Cerebellum (tissue), 4 donors: ENCODE measurements at places on chromosomes 16 and 17. TPM values are rescaled to one million over a fixed set of nuclear protein-coding genes. Genes with fewer than 3 reads are reported as not detected.

- no peak for DNase-seq
These were observed 673.0 kb upstream of the CA10 start for GRCh38 chr17:52831536-52831935.

- DNase-seq = peak; percentile 60
These were observed 8.5 kb downstream of the CHTF8 start for GRCh38 chr16:69123910-69124309.

- no peak for DNase-seq
These were observed at the start of gene TMEM238L for GRCh38 chr17:10803830-10804475. TMEM238L (minus strand) TSS chr17:10804099; CDS start chr17:10803963, 136 bp downstream.

- DNase-seq = peak; percentile 11
These were observed 410.7 kb downstream of the TMEM114 start for GRCh38 chr16:8179615-8180014.

DNA sequence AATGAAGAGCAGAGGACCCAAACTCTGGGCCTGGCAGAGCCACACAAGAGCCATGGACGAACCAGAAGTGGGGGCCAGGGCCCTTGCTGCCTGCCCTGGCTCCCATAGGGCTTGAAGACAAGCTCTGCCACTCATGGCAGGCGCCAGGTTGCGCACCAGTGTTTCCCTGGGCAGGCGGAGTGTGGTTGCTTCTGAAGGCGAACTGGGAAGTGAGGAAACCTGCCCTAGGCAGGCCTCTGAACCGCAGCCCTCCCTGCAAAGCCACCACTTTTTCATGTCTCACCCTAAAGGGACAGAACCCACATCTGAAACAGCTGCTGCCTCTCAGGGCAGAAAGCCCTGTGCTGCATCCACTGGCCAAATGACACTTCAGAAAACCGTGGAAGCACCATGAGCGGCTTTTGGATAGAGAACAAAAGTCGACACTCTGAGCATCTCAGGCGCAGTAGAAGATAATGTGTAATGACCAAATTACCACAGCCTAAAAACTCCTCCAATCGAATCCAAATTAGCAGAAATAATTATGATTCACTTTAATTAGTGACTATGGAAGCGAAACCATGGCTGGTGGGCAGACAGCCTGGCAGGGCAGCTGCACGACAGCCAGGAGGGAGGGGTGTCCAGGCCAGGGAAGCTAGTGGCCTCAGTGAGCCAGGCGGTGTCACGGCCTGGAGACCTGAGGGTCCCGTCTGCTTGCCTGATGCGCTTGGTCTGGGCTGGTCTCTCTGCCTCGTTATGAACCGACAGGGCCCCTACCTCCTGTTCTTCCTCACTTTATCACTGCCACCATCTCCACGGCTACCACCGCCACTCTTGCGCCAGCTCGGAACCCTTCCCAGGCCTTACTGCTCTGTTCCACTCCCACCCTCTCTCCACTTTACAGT is 59.1 kb downstream of the PRMT7 start:
- no peak for DNase-seq

DNA sequence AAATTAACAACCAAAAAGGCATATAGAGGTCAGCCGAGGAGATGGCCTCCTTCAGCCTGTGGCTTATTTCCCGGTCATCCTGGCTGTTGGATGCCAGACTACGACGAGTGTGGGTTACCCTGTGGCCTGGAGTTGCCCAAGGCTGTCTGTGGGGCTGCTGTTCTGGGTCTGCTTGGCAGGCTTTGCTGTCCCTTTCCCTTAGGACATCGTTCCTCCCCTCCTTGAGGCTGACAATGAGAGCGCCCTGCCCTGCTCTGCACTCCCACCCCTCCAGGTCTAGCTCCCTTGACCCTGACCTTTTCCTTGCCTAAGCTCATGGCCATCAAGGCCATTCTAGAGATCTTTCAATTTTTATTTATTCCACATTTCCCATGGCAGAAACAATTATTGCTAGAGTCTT is 1.9 kb upstream of the CBFB start:
- DNase-seq = no peak

- no peak for DNase-seq
These were observed 22.4 kb downstream of the SOCS3 start for GRCh38 chr17:78337244-78338109.

GRCh38 chr17:74199306-74200092 is 4.0 kb upstream of the RPL38 start:
- DNase-seq = peak; percentile 77

GRCh38 chr17:69335058-69335457 is 8.1 kb upstream of the ABCA5 start:
- DNase-seq = no peak

DNA sequence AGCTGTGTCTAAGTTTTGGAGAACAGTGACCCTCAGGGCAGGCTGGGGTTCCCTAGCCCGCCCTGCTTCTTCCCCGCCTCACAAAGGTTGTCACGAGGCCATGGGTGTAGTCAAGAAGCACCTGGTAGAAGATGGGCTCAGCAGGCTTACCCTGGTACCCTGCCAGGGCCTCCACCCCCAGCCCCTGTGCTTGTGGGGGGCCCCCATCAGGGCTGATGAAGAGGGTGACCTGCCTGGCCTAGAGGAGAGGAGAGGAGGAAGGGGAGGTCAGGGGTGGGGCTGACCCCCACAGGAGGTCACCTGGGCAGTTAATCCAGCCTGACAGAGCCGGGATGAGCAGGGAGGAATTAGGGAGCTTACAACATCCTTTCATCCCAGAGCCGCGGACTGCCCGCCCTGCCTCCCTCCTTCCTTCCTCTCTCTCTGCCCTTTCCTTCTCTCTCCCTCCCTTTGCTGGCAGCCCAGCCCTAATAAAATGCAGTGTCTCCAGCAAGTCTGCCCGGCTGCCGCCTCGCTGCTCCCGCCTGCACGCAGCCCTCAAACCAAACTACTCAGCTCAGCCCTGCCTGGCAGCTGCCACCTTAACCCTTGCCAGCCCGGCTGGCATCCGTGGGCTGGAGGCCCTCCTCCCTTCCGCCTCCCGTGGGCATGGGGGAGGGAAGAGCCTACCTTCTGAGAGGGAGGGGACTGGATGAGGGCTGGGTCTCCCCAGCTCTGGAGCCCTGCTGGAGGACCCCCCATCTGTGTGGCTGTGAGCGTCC is 7.2 kb downstream of the DLX3 start:
- no peak for DNase-seq

DNA sequence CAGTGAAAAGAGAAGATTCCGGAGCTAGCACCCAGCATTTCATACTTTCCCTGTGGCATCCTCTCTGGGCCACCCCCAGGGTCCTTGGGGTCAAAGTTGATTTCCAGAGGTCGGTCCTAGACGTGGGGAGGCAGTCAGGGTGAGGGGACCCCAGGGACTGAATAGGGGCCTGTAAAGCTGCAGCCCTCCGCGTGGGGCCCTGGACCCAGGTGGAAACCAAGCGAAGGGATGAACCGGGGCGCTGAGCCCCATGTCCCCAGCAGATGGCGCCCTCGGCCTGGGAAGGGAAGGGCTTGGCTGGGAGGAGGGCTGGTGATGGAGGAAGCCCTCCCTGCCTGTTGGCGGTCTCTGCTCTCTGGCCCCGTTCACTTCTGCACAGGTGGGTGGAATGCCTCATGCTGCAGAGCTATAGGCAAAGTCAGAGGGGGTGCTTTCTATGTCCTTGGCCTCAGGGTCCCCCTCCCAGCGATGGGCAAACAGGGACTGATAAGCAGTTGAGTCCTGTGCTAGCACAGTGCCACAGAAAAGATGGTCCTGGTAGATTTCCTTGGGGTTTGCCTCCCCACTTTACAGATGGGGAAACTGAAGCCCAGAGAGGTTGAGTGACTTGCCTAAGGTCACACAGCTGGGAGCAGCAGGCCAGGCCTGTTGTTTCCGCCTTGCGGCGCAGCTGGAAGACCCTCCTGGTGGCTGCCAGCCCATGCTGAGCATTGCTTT is 163.4 kb upstream of the CIBAR2 start:
- DNase-seq = peak; percentile 91

DNA sequence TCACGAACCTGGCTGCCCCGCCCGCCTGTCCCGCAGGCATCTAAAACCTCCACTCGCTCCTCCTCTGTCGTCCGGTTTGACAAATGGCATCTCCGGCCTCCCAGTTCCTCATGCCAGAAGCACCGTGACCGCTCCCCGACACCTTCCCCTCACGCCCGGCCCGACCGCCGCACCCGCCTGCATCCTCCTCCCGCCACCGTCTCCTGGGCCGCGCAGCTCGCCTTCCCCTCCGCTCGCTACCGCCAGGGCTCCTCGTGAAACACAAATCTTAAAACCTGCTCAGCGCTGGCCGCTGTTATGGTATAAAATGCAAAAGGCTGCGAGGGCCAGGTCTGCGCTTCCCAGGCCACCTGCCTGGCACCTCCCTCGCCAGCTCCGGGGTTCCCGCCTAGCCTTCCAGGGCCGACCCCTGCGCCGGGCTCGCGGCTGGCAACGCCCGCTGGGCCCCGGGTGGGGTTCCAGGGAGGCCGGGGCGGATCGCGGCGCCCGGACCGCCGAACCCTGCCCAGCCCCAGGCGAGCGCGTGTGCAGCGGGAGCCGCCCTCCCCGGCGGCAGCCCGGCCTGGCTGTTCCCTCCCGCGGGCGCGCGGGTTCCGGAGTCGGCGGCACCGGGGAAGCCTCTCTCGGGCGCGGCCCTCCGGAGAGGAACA is 488 bp downstream of the SPSB3 start:
- no peak for DNase-seq

TBC1D28 gene
- total RNA-seq = not detected

OR4D1 gene
- total RNA-seq = 0.18 TPM

STH gene
- total RNA-seq = 4.1 TPM

SPNS1 gene
- 19.6 TPM for total RNA-seq

C17orf67 gene
- 1.5 TPM for total RNA-seq
